ENCODE measurements at places on chromosomes 7 and 10.

DNA sequence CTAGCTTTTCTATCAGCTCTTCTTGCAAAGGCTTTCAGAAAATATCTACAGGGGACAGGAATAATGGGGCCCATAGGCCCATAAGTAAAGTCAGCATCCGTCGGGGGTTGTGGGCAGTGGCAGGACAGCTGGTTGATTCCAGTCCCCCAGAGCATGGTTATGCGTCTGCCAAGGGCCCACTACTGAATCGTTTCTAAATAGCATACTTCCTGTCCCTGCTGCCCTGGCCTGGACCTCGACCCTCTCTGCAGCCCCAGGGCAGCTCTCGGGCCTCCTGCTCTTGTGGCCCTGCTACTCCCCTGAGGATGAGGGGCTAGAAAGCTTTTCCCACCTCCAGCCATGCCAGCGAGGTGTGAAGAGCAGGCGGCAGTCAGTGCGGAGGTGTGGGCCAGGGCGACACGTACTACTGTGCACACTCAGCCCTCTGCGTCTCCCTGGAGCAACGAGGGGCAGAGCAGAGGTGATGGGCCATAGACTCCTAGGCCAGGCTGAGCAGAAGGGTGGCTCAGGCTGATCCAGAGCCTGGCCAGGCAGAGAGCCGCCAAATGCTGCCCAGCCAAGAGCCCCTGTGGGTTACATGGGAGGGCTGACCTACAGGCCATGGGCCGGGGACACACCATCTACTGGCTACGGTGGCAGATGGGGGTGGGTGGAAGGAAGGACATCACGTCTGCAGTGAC lies 4.7 kb upstream of the OPN4 start:
- no peak for DNase-seq

- DNase-seq: no peak
Observed at GRCh38 chr10:130485958-130486895, 350.0 kb downstream of the GLRX3 start.

DNA sequence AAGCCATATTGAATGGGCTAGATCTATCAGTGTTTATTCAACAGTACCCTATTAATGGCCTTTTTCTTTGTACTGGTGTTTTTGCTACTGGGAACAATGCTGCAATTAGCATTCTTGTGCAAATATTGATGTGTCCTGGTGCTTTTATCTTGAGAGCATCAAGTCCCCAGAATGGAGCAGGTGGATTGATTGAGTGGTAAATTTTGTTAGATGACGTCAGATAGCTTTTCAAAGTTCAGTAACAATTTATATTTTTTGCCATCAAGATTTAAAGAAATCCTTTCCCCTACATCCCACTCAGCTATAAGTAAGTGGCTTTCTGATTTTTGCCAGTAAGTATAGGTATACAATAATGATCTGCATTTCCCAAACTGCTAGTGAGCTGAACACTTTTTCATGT lies 63.4 kb upstream of the SYPL1 start:
- DNase-seq: no peak

DNA sequence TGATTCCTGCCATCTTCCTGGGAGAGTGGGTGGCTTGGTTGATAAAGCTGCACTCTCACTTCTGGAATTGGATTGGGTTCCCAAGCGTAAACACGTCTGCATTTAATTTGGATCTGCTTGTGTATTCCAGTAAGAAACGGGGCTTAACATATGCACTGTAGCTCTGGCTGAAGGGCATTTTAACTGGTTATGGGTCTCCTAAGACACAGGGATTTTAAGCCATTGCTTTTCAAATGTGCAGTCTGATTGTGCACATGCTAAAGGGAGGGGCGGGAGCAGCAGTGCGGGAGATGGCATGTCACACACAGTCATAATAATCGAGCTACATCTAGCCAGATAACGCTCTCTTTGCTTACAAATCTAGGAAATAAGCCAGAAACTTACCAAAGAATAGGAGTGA lies 247.3 kb upstream of the LYZL1 start:
- DNase-seq: no peak

- peak; percentile 79 for DNase-seq
Observed at GRCh38 chr10:4067931-4068561, 283.0 kb upstream of the KLF6 start.

- DNase-seq: no peak
Observed at GRCh38 chr7:90661290-90662151, 65.4 kb downstream of the CDK14 start.

GRCh38 chr10:89535171-89536012 lies at the start of gene SLC16A12:
Gene SLC16A12, minus strand, starts transcription at chr10:89535594. Its CDS starts 73,016 bp downstream, at chr10:89462578.
- no peak for DNase-seq

DNA sequence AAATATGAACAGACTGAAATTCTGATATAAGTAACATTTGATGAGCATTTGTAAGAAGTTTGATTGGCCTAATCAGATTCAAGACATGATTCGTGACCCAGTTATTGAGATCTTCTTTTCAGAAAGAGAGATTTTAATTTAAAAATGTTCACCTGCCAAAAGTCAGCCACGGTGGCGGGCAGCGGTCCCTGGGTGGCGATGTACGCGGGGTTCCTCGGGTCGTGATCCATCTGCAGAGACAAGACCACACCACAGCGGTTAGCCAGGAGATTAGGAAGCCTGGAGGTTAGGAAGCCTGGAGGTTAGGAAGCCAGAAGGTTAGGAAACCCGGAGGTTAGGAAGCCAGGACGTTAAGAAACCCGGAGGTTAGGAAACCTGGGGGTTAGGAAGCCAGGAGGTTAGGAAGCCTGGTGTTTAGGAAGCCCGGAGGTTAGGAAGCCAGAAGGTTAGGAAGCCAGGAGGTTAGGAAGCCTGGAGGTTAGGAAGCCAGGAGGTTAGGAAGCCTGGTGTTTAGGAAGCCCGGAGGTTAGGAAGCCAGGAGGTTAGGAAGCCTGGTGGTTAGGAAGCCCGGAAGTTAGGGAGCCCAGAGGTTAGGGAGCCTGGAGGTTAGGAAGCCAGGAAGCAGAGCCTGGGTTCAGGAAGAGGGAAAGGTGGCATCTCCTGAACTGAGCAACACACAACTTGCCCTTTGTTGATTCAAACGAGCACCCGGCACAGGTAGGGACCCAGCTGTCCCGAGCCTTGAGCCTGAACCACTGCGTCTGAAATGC lies 258.5 kb downstream of the DNAJB6 start:
- DNase-seq: no peak

GRCh38 chr7:94838717-94839116 lies 68.7 kb upstream of the PPP1R9A start:
- no peak for DNase-seq

- DNase-seq: peak; percentile 46
Observed at GRCh38 chr10:73480158-73480557, 15.7 kb downstream of the PPP3CB start.

DNA sequence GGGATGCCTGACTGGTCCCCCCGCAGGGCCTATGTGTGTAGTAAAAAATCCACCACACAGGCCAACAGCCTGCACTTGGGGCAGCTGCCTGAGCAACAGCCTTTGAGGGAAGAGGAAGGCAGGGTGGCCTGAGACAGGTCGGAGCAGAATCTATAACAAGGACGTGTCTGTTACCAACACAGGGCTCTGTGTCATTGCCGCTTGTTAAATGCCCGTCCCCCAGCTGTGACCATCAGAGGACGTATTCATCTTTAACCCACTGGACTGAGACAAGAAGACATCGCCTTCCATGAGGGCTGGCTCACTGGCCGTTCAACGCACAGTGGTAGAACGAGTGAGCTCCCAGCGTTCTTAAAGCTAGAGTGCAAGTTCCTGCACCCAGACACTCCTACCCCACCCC lies 7.8 kb downstream of the PDIA4 start:
- no peak for DNase-seq

GRCh38 chr7:112056409-112056808 lies 149.8 kb downstream of the DOCK4 start:
- no peak for DNase-seq

GRCh38 chr7:102006695-102007094 lies 189.3 kb downstream of the CUX1 start:
- DNase-seq: no peak

- DNase-seq: peak; percentile 49
Observed at GRCh38 chr7:26369593-26369992, 77.9 kb downstream of the SNX10 start.

- no peak for DNase-seq
Observed at GRCh38 chr7:2095436-2095835, 137.3 kb downstream of the MAD1L1 start.

DNA sequence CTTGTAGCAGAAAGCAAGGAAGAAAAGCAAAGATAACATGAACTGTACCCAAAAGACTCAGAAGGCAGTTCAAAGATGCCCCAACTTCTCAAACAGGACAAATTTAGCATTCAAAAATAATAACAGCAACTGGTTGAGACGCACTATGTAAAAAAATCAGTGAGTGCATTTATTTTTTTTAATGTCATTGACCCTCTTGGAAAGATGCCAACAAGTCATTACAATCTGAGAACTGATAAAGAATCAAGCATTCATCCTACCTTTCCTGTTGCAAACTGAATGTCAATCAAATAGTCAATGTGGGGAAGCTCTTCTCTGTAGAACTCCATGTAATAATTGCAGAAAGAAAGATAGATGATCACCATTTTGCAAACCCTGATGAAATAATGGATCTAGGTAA lies 1.7 kb upstream of the CCDC186 start:
- no peak for DNase-seq

DNA sequence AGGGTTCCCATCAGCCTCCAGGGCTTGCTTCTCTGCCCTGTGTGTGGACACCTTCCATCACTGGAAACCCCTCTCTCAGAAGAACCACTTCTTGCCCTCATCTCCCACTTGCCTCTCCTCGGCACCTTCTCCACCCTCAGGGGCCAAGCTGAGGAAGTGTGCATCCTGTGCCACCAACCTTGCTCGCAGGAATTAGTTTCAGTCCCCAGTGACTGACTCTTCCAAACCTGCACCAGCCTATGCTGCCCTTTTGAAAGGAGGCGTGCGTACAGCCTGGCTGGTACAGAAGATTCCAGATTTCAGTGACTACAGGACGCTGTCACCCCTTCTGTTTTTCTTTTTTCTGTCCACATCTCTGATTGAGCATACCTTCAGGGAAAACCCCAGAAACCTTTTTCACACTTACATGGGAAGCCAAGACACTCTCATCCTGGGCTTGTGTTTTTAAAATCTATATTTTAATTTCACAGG lies 67.1 kb downstream of the IKZF1 start:
- DNase-seq: no peak

DNA sequence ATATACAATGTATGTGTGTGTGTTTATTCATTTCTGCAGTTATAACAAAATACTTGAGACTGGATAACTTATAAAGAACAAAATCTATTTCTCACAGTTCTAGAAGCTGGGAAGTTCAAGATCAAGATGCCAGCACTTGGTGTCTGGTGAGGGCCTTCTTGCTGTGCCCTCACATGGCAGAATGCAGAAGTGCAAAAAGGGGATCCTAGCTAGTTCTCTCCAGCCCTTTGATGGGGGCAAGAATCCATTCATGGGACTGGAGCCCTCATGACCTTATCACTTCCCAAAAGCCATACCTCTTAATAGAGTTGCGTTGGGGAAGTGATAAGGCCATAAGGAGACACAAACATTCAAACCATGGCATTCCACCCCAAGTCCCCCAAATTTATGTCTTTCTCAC lies 8.4 kb downstream of the GRB10 start:
- no peak for DNase-seq

GRCh38 chr10:57785068-57785467 lies 482.6 kb downstream of the IPMK start:
- DNase-seq: no peak

GRCh38 chr10:35442028-35442427 lies 105.7 kb downstream of the CCNY start:
- DNase-seq: peak; percentile 42

DNA sequence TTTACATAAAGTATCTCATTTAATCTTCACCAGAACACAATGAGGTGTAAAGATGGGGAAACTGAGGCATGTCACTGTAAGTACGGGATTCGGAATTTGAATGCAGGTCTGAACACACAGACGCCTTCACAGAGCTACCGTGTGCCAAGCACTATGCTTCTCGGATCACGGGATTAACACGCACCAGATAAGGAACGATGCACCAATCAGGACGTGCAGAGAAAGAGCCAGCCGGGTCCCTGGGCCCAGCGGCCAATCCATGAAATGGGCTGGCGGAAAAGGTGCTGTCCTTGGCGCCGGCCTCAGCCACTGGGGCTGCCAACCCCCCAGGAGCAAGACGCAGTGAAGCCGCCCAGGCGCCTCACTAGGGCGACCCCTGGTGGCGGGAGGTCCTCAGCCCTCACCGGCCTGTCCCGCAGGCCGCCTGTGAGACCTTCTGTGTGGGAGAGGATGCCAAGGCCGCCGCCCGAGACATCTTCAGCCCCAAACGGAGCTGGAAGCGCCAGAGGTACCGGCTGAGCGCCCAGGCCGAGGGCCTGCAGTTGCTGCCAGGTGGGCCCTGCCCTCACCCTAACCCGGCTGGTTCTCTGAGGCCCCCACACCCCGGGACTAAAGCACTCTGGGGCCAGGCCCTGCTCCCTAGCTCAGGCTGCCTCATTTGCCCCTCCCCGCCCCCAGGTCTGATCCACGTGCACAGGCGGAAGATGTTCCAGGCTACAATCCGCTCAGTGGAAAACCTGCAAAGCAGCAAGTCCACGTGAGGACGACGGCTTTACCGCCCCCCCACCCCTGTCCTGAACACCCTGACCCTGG lies 15.6 kb downstream of the ATG9B start:
- no peak for DNase-seq

GRCh38 chr7:26443751-26444150 lies 152.1 kb downstream of the SNX10 start:
- DNase-seq: no peak
